ENCODE measurements at places on chromosomes 13 and 19. TPM values are rescaled to one million over a fixed set of nuclear protein-coding genes. Genes with fewer than 3 reads are reported as not detected.

Gene KLK14
- 0.10 TPM for polyA plus RNA-seq

- DNase-seq = no peak
Measured at GRCh38 chr13:101916775-101917474, 464.4 kb downstream of the ITGBL1 start.

DNA sequence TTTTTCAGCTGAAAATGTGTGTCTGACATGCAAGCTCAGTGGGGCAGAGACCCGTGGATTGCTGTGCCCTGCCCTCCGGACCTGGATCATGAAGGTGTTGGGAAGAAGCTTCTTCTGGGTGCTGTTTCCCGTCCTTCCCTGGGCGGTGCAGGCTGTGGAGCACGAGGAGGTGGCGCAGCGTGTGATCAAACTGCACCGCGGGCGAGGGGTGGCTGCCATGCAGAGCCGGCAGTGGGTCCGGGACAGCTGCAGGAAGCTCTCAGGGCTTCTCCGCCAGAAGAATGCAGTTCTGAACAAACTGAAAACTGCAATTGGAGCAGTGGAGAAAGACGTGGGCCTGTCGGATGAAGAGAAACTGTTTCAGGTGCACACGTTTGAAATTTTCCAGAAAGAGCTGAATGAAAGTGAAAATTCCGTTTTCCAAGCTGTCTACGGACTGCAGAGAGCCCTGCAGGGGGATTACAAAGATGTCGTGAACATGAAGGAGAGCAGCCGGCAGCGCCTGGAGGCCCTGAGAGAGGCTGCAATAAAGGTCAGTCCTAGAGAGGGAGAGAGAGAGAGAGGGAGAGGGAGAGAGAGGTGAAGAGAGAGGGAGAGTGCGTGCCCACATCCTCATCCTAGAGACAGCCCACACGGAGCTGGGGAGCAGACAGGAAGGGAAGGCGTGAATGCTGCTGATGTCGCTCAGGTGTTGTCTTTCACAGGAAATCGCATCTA is 5.1 kb upstream of the DCUN1D2 start:
- no peak for DNase-seq

Gene IGFL3
- polyA plus RNA-seq = 236 TPM
